IPS DF 6.9 (cell line): ENCODE measurements at places on chromosomes 3 and 15.

DNA sequence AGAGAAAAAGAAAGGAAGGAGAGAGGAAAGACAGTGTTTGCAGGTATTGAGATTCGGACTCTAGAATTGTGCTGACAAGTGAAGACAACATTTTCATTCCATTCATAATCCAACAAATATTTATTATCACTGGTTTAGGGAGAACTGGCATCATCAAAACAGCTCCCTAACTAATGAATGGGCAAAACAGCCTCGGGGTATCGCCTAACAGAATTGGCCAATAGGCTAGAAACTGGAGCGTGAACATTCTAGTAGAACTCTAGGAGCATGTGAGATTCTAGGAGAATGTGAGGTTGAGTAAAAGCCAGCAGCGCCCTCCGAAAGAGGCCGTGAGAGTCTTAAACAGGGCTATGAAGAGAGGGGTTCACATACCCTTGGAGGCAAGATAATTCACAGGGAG is 221.8 kb upstream of the WNT5A start:
- DNase-seq, result no peak

- DNase-seq, result no peak
Measured at GRCh38 chr3:43949594-43949993, 258.9 kb downstream of the ABHD5 start.

GRCh38 chr3:192817053-192817452 is 89.7 kb upstream of the FGF12 start:
- DNase-seq, result no peak

DNA sequence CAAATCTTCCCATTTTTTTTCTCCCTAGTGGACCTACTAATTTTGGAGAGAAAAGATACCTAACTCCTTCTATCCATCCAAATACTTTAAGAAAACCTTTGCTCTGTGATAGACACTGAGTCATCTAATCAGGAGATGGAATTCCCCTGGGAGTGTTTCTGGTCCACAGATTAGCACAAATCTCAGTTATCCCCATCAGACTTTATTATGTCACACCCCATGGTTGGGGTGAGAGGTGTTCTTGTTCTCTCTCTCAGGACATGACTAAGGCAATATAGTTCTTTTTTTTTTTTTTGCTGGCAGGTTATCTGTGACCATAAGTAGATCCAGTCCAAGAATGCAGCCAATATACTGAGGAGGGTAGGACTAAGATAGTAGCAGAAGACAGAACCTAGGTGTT is 15.8 kb downstream of the SLC9A9 start:
- DNase-seq, result no peak

DNA sequence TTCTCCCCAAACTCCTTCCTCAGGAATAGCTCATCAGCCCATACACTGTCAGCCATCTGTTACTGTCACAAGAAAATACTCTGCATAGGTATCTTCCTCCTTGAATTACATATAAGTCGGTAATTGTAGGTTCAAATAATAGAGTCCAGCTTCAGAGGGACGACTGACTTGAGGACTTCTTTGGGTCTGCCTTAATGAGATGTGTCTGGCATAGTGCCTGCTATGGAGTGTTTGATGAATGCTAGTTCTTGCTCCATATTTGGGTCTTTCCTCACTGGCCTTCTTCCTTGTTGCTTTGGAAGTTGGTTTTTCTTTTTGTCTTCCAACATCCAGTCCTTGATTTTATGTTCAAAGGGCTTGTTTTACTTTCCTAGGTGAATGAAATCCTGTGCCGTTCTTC is 66.4 kb upstream of the ACKR4 start:
- no peak for DNase-seq

- DNase-seq, result no peak
Measured at GRCh38 chr3:120338517-120338916, 10.6 kb downstream of the LRRC58 start.

DNA sequence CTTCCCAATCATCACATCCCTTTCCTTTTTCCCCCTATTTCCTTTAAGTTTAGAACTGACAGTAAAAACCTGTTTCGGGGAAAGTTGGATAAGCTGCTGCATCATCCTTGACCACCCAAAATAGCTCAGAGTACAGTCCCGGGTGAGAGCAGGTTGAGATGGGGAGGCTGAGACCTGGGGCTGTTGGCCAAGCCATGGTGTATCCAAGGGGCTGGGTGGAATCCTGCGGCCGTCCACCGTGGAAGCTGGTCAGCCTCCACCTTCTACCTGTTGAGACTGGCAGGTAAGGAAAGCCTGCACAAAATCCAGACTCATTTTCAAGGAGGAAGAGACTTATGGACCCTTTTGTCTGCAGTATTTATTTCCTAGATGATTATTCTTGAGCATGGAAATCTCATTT is 128.2 kb upstream of the PLXNA1 start:
- DNase-seq, result no peak
